ENCODE measurements at places on chromosomes 1 and 21.

- DNase-seq = no peak
These were observed 3.3 kb downstream of the CFAP126 start for GRCh38 chr1:161364332-161364731.

DNA sequence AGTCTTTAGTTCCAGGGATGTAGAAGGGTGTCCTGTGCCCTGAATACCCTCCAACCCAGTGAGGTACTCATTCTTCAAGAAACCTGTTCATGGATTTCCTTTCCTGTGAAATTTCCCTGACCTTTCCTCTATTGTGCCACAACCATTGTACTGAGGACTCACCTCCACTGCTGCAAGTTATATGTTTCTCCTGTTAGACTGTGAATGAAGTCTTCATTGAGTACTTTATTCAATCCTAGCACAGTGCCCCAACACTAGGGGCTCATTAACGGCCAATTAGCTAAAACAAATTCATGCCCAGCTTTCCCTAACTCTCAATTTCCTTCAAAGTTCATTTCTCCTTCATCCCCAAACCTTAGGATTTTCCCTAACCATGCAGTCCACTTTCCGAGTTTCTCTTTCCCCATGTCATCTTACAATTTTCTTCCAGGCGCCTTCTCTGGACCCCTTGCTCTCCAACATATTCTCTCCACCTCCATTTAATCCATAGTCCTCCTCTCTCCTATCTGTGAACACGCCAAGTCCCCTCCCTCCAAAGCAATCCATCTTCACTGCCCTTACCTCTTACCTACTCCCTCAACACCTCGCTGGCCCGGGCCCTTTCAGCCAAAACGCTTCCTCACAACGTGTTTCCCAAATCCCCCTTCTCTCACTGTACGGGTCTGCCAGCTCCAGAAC lies 1.3 kb downstream of the TRIM33 start:
- no peak for DNase-seq

DNA sequence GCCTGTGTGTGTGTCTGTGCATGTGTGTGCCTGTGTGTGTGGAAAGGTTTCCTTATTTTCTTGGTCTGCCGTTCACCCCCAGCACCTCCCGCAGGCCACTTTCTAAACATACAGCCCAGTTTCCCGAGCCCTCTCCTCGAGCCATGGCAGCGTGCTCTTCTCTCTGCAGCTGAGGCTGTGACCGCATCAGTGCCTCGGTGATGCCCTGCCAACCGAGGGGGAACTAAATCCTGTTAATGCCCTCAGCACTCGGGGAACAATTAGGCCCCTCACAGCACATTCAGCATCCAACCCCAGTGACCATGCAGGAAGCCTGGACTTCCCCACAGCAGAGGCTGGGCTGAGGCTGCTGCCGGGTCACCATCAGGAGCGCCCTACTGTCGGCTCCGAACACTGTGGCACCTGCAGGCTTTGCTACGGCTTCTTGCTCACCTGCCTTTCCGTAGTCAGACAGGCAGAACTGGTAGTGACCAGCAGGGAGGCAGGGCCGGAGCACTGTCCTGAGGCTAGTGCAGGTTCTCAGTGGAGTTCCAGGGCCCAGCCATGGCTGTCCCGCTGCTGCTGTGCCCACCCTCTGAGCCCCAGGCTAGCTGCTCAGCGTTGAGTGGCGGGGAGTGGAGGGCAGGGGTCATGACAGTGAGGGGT lies 8.1 kb downstream of the GPR137B start:
- no peak for DNase-seq

DNA sequence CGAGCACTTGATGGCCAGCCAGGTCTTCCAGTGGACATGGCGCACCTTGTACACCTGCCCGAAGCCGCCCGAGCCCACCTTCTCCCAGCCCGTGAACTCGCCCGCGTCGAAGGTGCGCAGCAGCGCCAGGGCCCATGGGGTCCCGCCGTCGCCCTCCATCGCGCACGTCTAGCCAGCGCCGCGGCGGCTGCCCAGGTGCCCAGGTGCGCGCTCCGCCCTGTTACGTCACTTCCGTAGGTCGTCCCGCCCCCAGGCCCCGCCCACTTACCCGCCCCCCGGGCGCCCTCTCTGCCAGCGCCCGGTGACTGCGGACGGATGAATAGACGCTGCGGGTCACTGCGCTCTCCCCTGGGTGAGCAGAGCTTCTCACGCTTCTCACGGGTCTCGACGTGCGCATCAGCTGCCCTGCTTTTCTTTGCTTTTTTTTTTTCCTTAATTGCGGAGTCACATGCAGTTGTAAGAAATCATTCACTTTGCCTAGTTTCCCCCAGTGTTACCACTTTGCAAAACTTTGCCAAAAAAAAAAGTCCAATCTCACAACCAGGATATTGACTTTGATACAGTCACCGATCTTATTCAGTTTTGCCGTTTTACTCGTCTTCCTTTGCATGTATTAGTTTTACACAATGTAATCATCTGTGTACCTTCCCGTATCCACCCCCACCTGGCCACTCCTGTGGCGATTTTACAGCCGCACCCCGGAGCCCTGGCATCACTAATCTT lies at the start of gene RIPK4:
RIPK4 (minus strand) TSS at position 170 of the 723 bp plus-strand sequence; CDS start at position 159, 11 bp downstream.
- DNase-seq = peak; percentile 54

- DNase-seq = no peak
These were observed 35.0 kb downstream of the MYSM1 start for GRCh38 chr1:58664881-58665280.

GRCh38 chr21:39079617-39080016 lies 103.6 kb downstream of the PSMG1 start:
- no peak for DNase-seq

DNA sequence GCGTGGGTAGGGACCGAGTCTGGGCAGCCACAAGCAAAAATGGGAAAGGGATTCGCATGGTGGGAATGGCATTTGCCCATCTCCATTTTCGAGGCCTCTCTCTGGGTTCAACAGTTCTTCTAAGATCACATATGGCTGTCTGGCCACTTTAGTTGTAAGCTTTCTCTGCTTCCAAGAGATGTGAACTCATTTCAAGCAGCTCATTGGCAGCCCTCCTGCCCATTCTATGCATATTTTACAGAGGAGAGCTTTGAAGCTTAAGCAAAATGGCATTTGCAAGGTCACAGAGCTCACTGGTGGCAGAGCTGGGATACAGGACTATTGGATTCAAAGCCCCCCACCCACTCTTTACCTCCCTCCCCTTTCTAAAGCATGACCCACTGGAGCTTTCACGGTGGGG lies 93.7 kb downstream of the HHIPL2 start:
- DNase-seq = peak; percentile 28

DNA sequence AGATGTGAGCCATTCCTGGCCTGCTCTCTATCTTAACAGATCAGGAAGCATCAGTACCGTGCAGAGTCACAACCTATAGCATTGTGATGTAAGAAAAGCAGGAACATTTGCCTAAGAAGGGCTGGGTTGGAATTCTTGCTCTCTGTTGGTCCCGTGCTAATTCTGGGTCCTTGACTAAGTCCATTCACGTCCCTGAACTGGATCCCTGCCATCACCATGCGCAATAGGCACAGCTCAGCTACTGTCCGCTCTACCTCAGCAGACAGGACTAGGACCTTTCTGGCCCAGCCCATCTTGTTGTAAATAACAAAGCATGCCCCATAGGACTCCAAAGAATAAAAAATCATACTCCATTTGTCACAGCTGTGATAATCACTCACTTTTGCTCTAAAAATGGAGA lies 175.0 kb downstream of the RGS7 start:
- no peak for DNase-seq

GRCh38 chr1:77828098-77828497 lies 48.6 kb downstream of the MIGA1 start:
- no peak for DNase-seq

DNA sequence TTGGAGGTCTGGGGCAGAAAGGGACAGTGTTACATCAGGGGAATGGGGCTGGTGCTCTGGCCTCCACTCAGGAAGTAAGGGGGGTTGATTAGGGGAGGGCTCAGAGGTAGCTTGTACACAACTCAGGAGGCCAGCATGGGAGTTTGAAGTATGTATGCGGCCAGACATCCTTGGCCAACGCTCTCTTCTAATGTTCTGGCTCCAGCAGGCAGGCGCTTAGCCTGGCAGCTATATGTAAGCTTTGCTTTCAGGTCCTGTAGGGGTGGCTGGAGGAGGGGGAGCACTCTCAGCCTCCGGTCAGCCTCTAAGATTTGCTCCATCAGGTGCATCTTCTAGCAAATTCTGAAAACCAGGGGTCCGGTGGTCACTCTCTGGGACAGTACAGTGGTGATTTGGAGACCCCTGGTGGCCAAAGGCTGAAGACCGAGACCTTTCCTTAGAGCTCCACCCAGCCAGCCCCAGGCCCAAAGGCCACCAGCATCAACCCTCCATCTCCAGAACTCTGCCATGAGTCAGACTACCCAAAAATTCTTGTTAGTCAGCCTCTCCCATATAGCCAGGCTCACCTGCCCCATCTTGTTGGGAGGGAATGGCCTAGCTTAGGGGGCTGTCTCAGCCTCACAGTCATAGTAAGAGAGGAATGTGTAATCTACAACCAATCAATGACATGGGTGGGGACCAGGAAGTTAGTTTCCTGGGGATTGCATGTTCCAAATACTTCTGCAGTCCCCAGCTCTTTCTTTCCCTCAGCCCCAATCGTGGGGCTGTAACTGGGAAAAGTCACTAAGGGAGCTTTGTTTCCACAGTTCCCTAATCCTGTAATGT lies 9.7 kb upstream of the COL8A2 start:
- DNase-seq = no peak

DNA sequence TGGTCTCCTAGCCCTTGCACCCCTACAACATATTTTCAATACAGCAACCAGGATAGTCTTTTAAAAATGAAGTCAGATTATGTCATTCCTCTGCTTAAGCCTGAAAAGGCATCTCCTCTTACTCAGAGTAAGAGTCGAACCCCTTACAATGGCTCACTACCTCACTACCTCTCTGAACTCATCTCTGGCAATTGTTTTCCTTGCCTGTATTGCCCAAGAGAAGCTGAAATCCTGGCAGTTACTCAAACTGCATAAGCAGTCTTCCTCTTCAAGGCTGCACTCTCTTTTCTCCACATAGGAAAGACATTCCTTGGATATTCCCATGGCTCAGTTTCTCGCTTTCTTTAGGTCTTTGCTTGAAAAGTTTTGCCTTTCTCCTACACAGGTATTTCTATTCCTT lies 22.7 kb downstream of the CLDN8 start:
- DNase-seq = no peak

GRCh38 chr1:69846267-69846666 lies 278.5 kb downstream of the LRRC7 start:
- no peak for DNase-seq

DNA sequence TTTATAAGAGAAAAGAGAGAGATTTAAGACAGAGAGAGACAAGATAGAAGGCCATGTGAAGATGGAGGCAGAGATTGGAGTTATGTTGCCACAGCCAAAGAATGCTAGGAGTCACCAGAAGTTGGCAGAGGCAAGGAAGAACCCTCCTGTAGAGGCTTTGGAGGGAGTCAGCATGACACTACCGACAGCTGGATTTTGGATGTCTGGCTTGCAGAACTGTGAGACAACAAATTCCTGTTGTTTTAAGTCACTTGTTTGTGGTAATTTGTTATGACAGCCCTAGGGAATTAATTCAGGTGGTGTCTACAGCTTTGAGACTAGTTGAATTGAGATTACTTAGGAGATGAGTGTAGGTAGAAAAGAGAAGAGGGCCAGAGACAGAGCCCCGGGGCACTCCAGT lies 158.5 kb downstream of the DNM3 start:
- DNase-seq = no peak

DNA sequence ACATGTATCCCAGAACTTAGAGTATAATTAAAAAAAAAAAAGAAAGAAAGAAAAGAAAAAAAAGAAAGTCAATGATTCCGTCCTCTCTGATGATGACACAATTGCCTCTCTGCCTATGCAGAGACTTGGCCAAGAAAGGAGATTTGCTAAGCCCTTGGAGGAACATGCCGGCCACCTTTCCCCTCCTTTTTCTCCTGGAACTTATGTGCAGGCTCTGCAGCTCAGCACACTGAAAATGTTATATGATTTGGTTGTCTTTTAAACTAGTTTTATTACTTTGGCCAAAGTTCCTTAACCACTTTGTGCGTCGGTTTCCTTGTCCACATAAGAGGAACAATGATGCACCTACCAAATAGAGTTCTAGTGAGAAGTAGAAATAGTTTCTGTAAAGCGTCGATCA lies 111.4 kb upstream of the ZNF644 start:
- DNase-seq = no peak

GRCh38 chr21:14943616-14944015 lies 121.2 kb downstream of the NRIP1 start:
- DNase-seq = no peak

DNA sequence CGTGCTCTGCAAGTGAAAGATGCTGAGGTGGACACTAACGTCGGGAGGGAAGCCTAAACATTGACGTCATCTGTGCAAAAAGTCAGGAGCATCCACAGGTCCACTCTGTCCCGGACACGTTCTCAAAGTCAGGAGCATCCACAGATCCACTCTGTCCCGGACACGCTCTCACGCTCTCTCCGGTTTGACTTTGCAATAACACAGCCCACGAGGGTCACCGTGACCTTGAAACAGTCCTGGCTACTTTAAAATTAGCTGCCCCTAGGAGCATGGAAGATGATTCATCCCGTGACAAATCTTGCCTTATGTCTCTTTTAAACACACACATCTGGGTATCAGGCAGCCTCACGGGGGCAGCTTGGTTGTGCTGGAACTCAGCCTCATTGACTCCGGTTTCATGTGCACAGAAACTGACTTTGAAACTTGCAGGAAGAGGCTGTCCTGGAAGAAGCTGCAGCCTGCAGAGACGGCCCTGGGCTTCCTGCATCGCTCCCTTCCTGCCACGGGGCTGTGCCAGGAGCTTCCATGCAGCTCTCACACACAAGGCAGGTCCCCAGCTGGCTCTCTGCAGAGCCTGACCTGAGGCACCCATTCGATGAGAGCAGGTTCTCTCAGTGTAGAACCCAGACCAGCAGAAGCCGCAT lies 18.1 kb upstream of the COL18A1 start:
- no peak for DNase-seq

DNA sequence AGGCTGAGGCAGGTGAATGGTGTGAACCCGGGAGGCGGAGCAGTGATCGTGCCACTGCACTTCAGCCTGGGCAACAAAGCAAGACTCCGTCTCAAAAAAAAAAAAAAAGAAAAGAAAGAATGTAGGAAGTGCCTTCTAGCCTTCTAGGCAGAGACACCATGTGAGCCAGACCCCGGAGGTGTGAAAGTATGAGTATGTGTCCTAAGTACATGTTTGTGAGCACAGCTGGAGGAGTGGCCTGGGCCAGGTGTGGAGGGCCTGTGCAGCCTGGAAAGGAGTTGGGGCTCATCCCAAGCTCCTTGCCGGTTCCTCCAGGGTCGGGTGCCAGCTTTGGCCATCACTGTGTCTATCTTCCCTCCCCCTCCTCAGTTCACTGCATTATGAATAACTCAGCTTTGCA lies 13.0 kb downstream of the SOX13 start:
- DNase-seq = no peak

Measured in retinal pigment epithelial cell (primary cell).